ENCODE measurements at places on chromosomes 7 and 10.

DNA sequence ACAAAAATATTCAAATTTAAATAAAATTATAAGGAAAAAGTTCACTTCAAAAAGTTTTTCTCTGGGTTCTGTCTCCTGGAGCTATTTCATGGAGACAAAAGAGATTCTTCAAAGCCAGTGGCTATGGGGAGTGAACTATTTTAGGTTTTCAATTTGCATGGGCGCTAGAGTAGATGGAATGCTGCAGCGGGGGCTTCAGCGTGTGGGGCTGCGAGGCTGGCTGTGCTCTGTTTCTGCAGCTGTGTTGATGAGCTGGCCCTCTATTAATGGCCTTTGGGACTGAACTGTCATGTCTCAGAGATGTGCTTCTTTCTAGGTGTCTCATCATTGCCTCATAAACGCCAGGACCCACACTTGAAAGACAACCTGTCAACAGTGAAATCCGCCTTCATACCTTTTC lies 108.4 kb upstream of the NPY start:
- DNase-seq = no peak

GRCh38 chr7:78370936-78371335 lies 572.4 kb downstream of the PHTF2 start:
- no peak for DNase-seq

- DNase-seq = no peak
These were observed 34.6 kb upstream of the ST7 start for GRCh38 chr7:116918704-116919103.

GRCh38 chr7:10919923-10920322 lies 53.7 kb upstream of the PHF14 start:
- no peak for DNase-seq

GRCh38 chr10:34492081-34492480 lies 323.0 kb downstream of the PARD3 start:
- DNase-seq = peak; percentile 83

DNA sequence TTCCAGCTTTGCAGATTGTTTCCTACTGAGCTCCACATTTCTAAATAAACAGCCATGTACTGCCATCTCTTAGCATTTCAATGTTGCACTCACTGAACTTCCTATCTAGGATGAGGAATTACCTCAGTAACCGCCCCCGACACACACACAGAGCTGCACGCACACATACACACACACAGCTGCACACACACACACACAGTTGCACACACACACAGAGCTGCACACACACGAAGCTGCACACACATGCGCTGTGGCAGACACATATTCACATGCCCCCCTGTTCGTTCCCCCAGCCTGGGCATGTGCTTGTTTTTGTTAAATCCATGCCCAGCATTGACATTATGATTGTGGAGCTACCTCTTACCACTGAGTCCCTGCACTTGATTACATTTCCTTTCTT lies 39.6 kb upstream of the CNPY1 start:
- no peak for DNase-seq

DNA sequence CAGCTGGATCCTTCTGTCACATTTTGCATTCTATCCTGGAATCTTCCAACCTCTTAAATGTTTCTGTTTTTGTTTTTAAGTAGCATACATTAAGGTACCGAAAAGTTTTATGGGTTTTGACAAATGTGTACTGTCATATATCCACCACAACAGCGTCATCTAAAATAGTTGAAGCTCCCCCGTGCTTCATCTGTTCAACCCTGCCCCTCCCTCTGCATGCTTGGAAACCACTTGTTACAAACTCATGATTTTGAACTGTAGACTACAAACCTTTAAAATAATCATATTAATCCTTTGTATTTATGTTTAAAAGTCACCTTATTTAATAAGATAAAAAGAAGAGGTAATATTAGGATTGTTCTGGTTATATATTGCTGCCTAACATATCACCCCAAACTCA lies 182.8 kb upstream of the SMIM30 start:
- DNase-seq = no peak

DNA sequence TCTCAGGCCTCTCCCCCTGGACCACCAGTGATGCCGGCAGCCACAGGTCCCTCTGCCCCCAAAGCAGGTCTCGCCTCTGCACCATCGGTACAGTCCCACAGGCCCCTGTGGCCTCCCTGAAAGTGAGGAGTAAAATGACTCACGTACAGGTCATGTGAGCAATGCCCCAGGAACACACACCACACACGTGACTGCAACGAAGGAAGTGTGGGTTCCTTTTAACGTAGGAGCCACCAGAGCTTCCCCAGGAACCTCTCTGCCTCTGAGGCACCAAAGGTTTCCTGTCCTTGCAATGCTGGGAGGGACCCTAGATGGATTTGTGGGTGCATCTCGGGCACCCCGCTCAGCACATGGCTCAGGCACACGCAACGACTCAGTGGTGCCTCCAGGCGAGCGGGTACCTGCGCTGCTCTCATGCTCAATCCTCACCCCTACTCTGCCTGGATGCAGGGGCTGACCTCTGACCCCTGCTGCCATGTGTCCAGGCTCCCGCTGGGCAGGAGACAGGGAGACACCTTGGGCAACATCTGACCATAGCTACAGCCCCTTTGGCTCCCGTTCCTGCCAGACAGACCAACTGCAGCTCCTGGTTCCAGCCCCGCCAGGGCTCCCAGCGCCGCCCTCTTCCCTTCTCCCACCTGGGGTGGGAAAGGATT lies 120.7 kb downstream of the PRKAG2 start:
- DNase-seq = no peak

DNA sequence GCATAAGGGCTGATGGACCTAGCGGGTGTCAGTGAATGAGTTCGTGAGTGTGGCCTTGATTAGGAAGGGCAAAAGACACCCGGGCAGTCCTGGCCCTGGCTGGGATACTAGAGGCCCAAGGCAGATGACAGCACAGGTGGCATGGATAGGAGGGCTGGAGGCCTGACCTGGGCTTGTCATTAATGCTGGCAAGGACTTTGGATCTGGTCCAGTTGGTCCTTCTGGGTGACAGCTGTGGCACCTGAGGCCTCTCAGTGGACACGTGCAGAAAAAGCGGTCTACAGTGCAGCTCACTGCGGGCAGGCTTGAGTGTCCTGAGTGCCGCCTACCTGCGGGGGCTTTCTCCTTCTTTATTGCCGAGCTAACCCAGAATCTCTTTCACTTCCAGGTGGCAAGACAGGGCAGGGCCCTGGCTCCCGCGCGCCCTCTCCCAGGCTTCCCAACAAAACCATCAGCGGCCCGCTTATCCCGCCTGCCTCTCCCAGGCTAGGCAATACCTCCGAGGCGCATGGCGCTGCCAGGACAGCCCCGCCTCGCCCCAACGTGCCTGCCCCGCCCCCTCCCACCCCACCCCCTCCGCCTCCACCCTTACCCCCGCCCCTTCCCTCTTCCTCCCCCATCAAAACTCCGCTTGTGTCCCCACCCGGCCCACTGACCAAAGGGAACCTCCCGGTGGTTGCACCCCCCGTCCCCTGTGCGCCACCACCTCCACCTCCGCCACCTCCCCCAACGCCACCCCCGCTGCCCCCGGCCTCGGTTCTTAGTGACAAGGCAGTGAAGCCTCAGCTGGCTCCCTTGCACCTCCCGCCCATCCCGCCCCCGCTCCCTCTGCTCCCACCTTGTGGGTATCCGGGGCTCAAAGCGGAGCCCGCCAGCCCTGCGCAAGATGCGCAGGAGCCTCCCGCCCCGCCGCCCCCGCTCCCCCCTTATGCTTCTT lies 77.4 kb downstream of the WIPF3 start:
- peak; percentile 37 for DNase-seq

DNA sequence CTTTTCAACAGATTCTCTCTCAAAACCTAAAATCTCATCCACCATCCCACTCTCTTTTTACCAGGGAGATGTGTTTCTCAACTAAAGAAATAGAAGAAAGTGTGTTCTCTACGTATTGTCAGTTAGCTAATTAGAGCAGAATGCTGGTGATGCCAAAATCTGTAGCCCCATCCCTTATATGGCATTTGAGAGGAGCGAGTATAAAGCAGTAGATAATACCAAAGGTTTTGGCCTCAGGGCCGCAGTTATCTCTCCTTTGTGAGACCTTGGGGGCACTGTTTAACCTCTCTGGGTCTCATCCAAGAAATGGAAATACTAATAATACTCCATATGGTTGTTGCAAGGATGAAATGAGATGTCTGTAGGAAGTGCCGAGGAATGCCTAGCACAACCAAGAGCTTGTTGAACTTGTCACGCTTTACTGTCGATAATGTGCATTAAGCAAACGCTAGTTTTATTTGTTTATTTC lies 456 bp upstream of the DLD start:
- DNase-seq = no peak

DNA sequence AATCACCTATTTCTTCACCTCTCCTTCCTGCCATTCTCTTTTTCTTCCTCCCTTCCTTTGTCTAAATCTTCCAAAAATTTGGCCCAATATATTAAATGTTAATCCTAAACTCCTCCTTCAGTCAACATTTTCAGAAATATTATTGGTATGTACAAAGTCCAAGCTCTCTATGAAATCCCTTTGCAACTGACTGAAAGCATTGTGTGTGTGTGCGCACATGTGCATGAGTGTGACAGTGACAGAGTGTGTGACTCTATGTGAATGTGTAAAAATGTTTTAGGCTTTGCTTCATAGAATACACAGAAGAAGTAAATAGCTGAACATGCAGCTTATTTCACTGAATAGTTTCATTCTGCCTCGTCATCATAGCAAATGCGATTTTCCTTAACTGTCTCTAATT lies 7.0 kb downstream of the GPAM start:
- DNase-seq = no peak
